ENCODE measurements at places on chromosomes 16 and 17.

DNA sequence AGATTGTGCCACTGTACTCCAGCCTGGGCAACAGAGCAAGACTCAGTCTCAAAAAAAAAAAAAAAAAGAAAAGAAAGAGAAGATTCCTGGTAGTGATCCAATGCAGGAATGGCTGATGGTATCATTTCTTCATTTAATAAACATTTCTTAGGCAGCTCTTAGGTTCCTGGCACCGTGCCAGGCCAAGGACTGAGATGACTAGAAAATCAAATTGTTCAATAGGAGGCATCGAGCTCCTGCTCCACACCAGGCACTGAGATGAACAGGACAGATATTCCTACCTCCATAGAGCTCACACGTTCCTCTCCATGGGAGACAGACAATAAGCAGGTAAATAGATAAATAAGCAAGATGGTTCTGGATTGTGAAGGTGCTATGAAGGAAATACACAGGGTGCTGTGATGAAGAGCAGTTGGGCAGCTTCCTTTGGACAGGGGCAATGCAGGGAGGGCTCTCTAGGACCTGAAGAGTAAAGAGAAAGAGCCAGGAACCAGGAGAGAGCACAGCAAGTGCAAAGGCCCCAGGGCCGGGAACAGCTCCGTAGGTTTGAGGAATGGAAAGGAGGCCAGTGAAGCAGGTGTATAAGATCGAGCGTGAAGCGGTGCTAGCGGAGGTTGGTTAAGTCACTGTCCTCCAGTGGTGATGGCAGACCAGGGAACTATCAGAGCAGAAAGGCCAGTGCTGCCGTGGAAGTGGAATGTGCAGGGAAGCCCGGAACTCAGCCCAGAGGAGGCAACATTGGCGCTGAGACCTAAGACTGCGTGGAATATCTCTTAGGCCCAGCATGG is 26.5 kb upstream of the CRHR1 start:
- DNase-seq, result no peak

- DNase-seq, result no peak
These were observed 13.2 kb downstream of the CMTM3 start for GRCh38 chr16:66617728-66618127.

DNA sequence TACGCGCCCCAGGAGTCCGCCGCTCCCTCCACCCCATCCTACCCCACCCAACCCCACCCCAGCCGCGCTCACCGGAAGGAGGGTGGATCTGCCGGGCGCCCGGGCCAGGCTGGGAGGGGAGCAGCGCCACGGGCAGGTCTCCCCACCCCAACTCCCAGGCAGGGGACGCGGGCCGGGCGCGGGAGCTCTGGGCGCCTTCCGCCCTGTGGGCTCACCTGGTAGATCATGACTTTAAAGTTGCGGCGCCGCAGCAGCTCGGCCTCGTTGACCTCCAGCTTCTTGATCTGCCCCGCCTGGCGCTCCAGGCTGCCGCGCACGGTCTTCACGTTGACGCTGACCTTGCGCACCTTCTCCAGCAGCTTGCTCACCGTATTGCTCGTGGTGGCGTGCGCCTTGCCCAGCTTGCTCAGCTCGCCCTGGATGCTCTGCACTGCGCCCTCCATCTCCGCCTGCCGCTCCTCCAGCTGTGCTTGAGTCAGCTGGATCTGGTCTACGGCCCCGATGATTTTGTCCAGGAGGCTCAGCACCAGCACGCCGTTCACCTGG is 571 bp downstream of the CAVIN1 start:
- no peak for DNase-seq

DNA sequence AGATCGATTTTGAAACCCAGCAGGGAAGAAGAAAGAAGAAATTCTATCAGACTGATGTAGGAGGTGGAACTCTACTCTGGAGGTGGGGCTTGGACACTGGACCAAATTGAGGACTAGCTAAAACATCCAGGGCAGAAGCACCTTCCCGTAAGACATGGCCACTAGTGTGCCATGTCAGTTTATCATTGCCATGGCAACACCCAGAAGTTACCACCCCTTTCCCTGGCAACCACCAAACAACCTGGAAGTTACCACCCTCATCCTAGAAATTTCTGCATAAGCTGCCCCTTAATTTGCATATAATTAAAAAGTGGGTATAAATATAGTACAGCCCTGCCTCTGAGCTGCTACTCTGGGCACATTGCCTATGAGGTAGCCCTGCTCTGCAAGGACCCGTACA is 66.7 kb downstream of the NACA2 start:
- no peak for DNase-seq

DNA sequence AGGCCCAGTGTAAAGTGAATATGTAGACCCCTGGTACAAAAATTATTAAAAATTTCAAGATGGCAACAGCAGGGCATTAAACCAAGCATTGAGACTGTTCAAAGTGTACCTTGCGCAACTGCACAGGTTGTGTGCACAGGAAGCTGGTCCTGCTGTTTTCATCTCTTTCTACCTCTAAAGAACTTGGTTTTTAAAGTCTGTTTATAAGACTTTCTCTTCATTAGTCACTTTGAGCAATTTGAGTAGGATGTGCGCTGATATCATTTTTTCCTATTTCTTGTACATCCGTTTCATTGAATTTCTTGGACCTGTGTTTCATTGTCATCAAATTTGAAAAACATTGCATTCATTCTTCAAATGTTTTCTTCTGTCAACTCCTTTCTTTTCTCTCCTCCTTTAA is 16.8 kb upstream of the PMP22 start:
- no peak for DNase-seq

GRCh38 chr17:61574542-61575351 is 16.3 kb downstream of the NACA2 start:
- DNase-seq, result no peak

GRCh38 chr17:4607261-4607741 is 23.0 kb downstream of the SMTNL2 start:
- DNase-seq, result no peak
